ENCODE measurements at places on chromosomes 11 and 22.
A peak's percentile ranks its signal among the peaks of the same experiment; 100 is the strongest.

DNA sequence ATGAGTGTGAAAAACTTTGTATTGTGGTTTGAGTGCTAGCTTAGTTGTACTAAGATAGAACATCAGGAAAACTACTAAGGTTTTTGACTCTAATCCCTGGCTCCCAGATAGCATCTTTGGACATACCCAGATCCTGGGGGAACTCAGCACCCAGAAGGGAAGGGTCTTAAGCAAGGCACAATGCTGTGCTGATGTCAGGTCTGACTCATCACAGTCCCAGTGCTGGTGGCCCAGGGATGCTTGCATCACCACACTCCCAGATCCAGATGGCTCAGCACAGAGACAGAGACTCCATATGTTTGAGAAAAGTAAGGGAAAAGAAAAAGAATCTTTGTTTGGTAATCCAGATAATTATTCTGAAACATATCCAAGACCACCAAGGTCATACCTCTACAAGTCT, 18.3 kb upstream of the OR56A3 start:
- DNase-seq, result no peak

DNA sequence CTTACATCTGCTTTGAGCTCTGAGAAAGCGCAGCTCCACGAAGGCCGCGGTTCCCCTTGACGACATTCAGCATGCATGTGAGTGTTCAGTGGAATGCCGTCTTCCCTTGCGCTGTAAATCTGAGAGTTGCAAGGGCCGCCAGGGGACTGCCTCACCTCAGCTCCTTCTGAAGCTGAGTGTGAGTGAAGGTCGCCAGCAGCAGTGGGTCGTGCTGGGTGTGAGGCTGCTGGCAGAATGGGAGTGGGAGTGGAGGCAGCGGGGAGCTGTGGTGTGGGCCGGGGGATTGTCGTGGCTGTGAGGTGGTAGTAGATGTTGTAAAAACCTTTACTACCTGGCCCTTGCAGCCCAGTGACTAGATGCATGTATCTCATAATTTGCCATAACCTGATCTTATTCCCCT, 65.2 kb downstream of the PPP6R2 start:
- DNase-seq, result no peak

DNA sequence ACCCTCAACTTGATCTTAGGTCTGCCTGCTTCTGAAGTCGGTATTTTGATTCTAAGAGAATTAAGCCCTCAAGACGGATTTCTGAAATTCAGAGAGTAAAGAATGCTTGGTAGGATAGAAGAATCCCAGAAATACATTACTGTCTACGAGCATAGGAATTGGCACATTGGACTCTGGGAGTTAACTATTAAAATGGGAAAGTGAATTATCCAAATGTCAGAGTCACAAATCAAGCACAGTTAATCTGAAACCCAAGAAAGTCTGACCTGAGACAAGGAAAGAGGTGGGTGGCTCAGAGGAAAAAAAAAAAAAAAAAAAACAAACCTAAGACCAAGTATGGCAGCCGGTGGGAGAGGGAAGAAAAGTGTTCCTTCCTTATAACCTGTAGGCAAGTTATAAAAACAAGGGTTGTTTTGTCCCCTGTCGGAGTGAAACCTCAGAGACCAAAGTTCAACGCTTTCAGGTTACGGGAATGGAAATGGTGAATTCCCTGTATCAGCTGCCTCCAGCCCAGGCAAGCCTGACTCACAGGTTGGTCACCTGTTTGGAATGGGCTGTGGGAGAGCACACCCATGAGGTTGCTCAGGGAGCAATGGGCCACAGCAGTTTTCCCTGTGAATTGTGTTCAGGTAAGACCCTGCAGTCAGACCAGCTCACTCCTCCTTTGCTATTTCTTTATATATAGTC, 139.0 kb downstream of the ETS1 start:
- no peak for DNase-seq

- no peak for DNase-seq
Observed at GRCh38 chr11:34552270-34552669, 38.7 kb upstream of the ELF5 start.

GRCh38 chr11:67731583-67731982, 57.2 kb upstream of the ALDH3B2 start:
- DNase-seq, result no peak

- DNase-seq, result no peak
Observed at GRCh38 chr22:47193606-47194329, 431.3 kb downstream of the TBC1D22A start.

DNA sequence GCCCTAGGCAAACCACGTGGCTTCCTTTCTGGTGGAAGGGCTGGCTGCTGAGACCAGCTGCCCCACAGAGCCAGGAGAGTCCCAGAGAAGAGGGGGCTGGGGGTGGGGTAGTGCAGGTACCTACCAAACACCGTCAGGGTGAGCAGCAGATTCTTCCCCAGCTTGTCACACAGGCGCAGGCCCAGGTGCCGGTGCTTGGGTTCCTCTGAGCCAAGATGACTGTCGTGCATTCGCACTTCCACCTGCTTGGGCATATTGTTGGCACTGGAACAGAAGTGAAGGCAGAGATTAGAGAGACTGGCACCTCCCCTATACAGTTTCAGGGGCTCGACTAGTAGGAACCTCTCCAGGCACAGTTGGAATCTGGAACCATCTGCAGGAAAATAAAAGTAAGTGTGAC, 102.1 kb downstream of the SLC1A2 start:
- no peak for DNase-seq

- no peak for DNase-seq
Observed at GRCh38 chr22:33051960-33052839, 6.0 kb downstream of the SYN3 start.

DNA sequence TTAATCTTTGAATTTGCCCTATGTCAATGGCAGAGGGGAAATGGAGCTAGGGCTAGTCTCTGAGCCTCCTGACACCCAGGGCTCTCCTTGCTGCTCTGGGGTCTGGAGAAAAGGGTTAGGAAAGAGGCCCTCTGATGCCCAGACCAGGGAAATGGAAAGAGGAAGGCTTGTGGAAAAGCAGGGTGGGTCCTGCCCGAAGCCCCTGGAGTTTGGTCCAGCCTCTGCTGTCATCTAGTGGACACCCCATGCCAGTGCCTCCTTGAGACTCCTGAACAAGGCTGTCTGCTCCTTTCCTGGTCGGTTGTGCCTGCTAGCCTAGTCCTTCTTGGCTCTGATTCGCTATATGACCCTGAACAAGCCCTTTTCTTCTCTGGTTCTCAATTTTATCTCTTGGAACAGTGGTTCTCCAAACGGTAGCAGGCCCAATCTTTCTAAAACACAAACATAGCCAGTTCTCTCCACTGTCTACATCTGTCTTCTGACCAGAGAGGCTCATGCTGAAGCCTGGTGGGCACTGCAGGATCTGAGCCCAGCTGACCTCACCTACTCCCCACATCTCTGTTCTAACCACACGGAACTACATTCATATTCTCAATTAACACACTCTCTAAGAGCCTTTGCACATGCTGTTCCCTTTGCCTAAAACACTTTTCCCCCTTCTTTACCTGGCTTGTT, 8.8 kb upstream of the PLA2G3 start:
- peak; percentile 82 for DNase-seq

GRCh38 chr11:74806267-74806666, 57.6 kb downstream of the RNF169 start:
- no peak for DNase-seq

DNA sequence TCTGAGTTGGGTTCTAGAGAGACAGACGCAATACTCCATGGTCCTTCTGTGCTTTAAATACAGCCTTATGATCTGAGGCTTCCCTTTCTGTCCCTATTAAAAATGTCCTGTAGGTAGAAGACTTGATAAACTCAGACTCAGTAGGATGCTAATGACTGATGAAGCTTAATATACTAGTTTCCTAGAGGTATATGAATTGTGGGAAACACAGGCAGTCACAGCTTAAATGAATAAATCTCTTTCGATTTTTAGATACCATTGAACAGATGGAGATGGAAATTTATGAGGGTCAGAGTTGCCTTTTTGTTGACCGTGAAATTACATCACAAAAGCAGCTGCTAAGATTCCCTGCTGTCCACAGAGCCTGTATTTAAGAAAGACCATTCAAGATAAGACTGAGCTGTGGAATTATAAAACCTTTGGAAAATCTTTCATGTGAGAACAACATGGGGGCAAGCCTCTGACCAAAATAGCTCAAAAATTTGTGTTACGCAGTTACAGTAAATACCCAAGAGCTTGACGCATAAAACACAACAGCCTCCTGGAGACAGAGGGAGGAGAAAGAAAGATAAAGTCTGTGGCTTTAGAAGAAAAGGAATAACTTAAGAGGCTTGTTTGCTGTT, 172.3 kb downstream of the AASDHPPT start:
- DNase-seq, result peak; percentile 11

GRCh38 chr11:92449222-92449621, 224.6 kb downstream of the FAT3 start:
- no peak for DNase-seq

GRCh38 chr11:67303835-67304411, 593 bp downstream of the SSH3 start:
- DNase-seq, result no peak

DNA sequence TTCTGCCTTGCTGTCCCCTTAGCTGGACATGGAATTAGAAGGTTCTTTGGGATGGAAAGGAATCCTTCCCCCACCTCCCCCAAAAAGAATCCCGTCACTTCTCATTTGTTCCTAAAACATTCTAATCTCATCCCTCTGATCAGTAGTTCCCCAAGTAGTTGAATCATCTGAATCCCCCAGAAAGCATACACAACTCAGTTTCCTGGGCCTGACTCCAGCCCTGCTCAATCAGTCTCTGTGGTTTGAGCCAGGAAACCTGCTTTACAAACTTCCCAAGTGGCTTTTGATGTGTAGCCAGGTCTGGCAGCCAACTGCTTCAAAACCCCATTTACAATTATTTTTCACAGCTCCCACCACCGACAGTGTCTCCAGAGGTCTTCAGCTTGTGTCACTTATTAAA, 20.2 kb downstream of the C22orf31 start:
- peak; percentile 41 for DNase-seq

DNA sequence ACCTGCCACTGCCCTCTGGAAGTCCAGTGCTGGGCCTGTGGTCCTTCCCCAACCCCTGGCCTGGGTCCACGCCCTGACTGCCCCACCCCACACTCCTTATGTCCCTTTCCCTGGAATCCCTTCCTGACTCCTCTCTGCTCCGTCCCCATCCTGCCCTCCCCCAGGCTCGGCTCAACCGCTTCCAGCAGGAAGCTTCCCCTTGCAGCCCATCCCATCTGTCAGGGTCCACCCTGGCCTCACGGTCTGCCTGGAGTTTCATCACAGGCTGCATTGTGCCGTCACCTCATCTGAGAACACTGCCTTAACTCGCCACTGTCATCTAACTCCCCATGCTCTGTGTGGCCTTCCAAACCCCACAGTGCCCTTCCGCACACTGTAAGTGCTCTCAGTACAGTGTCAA, 64.3 kb downstream of the NAT10 start:
- DNase-seq, result no peak

DNA sequence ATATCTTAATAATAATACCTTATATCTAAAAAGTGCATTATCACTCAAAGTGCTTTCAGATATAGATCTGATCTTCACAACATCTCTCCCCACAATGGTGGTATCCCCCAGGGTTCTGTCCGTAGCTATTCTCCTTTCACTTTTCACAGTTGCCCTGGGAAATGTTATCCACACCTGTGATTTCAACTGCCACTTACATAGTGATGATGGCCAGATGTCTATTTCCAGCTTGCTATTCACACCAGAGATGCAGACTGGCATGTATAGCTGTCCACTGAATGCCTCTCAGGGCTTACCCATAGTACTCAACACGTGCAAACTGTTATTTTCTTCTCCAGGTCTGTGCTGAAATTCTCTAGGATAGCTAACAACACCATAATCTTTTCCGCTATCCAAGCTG, 724.7 kb downstream of the DLG2 start:
- no peak for DNase-seq

GRCh38 chr11:42657169-42657568, 654.6 kb upstream of the API5 start:
- no peak for DNase-seq

- DNase-seq, result peak; percentile 36
Observed at GRCh38 chr11:31641477-31642062, 132.0 kb downstream of the ELP4 start.

GRCh38 chr11:46597155-46597554, 3.3 kb upstream of the AMBRA1 start:
- no peak for DNase-seq

DNA sequence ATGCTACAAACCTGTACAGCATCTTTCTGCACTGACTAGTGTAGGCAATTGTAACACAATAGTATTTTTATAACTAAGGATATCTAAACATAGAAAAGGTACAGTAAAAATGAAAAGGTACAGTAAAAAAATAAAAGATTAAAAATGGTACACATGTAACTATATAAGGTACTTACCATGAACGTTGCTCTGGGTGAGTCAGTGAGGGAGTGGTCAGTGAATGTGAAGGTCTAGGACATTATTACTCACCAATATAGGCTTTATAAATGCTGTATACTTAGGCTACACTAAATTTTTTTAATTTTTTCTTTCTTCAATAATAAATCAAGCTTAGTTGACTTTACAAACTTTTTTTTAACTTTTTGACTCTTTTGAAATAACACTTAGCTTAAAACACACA, 59.9 kb downstream of the EIF3M start:
- peak; percentile 4 for DNase-seq

- no peak for DNase-seq
Observed at GRCh38 chr11:132106096-132106982, 735.9 kb downstream of the NTM start.

DNA sequence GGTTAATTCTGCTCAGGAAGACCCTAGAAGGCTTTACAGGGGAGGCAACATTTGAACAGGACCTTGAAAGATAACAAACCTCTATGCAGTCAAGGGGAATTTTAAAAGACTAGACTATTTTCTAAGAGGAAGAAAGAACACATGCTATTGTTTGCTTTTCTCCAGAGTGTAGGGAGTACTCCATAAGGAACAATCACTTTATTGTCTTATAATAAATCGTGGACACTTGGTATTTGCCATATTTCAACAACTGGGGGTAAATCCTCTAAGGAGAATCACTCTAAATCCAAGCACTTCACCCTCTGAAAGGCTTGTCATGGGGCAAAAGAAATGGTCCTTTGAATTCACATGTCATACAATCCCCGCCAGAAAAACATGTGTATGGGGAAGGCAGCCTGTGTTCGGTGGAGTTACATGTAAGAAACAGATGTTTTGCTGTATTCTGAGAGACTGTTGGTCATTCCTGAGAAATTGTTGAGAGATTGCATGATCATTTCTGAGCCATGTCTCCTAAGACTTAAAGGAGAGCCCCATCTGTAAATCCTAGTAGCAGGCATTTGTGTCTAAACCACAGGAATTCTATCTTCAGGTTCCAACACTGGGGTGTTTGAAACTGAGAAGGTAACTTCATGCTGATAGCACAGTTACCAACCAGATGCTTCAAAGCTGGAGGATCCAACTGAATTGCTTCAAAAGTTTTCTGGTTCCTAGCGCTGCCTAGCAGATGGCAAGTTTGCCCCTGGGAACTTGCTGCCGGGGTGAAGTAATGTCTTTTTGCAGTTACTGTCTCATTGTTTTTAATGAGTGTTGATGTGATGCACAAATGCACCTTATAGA, 66.8 kb downstream of the FZD4 start:
- peak; percentile 85 for DNase-seq

- no peak for DNase-seq
Observed at GRCh38 chr11:129202646-129203045, 10.5 kb upstream of the ARHGAP32 start.

GRCh38 chr11:8612522-8612921, 18.5 kb upstream of the STK33 start:
- DNase-seq, result no peak

GRCh38 chr22:37995460-37995859, 11.1 kb upstream of the SOX10 start:
- no peak for DNase-seq

All from fibroblast of skin of scalp (primary cell).